ENCODE measurements at places on chromosomes 11 and 22.
A peak's percentile ranks its signal among the peaks of the same experiment; 100 is the strongest.

- DNase-seq = no peak
Measured at GRCh38 chr11:19680829-19681368, 31.7 kb upstream of the NAV2 start.

DNA sequence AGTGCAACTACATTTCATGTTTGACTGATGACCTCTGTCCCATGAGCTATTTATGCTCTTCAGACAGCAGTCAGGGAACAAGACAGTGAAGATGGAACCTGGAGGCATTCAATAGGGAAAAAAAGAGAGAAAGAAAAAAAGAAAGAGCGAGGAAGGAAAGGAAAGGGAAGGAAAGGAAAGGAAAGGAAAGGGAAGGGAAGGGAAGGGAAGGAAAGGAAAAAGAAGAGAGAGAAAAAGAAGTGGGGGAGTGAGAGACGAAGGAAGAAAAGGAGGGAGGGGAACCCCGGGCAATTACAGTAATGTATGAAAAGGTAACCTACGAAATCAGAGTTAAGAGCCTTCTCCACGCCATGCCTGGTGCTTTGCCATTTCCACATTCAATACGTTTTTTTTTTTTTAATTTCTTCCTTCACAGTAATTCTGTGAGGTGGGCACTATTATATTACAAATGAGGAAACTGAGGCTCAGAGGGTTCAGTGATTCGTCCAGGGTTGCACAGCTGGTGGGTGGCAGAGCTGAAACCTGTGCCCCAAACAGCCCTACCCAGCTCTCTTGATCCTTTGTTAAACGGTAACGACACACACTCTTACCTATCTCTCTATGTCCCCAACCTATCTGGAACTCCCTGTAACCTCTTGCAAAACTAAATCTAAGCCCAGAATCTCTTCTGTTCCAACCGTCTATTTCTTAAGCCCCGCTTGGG, 39.3 kb downstream of the ETS1 start:
- no peak for DNase-seq

- DNase-seq = no peak
Measured at GRCh38 chr11:31826536-31827438, 15.7 kb upstream of the PAX6 start.

DNA sequence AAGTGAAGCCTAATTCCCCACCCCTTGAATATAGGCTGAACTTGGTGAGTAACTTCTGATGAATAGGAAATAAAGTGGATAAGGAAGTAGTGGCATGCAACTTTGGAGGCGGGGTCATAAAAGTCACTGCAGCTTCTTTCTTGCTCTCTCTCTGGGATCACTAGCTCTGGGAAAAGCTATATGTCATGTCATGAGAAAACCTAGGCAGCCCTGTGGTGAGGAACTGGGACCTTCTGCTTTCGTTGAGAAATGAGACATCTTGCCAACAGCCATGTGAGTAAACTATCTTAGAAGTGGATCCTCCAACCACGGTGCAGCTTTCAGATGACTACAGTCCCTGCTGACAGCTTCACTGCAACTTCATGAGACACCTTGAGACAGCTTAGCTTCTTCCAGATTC, 15.7 kb downstream of the ZNF214 start:
- peak; percentile 49 for DNase-seq

DNA sequence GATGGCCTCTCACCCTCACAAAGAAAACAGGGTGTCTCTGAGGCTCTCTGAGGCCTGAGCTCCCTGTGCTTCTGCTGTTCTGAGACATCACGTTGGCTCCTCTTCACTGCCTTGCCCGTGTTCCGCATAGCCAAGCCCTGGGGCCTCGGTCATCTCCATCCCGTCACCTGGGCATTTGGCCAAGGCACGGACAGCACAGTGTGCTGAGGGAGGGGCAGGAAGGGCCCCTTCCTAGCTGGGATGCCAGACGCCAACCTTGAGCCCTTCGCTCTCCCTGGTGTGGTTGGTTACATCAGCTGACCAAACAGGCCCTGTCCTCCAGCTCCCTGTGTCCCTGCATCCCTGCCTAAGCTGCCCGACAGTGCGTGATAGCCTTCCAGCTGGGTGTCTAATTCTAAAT, 25.9 kb downstream of the MOV10L1 start:
- no peak for DNase-seq

GRCh38 chr11:26743622-26744021, 21.8 kb upstream of the SLC5A12 start:
- DNase-seq = no peak

DNA sequence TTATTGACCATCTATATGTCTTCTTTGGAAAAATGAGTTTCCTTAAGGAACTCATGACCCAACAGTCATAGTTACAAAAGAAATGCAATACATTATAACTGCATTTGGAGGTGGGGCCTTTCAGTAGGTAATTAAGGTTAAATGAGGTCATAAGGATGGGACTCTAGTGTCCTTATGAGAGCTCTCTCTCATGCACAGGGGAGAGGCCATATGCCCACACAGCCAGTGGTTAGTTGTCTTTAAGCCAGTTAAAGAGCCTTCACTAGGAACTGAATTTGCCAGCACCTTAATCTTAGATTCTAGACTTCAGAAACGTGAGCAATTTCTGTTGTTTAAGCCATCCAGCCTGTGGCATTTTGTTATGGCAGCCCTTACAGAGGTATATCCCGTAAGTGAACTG, 27.3 kb downstream of the INTS4 start:
- no peak for DNase-seq

DNA sequence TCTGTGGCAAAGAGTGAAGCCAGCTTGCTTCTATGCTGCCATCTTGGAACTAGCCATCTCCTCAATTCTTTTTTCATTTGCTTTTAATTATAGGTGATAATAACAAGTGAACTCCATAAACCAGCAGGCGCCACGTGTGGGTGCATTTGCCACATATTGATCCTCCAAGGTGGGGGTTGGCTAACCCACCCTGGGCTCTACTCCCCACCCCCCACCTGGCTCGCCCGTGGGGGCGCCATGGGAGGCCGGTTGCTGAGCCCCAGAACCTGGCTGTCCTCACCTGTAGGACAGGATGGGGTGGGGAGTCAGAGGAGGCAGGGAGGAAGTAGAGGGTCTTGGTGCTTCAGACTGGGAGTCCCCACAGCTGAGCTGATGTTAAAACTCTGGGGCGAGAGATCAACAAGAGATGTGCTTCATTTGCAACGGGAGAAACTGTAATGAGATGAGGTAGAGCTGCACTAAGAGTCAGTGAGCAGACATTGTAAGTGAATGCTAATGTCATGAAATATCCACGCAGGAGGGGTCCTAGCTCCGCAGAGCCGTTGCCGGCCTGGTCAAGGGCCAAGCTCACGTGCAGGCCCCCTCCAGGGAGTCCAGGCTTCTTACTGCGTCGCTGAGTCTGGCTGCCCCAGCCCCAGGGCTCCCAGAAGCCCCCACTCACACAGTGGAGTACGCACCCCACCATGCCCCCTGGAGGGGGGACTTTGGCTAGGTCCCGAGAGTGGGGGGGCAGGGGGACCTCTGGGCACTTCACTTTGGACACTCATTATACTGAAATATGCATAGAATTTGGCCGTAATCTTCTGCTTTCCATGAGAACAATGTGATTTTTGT, 59.4 kb downstream of the BRD1 start:
- DNase-seq = no peak

DNA sequence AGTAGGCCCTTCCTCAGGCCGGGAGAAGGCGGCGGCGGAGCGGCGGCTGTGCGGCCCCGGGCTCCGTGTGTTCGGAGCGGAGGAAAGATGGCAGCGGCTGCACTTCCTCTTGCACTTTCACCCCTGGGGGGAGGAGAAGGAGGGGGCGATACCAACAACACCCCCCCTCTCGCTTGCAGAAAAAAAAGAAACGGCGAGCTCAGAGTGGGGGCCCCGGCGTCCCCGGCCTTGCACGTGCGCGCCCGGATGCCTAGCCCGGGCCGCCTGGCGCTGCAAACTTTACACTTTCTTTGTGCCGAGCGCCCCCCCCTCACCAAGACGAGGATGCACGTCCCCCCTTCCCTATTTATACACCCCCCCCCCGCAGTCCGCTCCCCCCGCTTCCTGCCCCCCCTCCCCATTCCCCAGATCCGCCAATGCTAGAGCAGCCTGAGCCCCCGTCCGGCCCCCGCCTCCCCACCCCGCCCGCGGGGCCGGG, at the start of gene PATZ1:
TSS of gene PATZ1 (minus strand) at position 92 of the 478 bp plus-strand sequence. CDS start 744 bp downstream, outside the sequence.
- DNase-seq = peak; percentile 69

- no peak for DNase-seq
Measured at GRCh38 chr11:14687456-14687855, 43.9 kb downstream of the PDE3B start.

GRCh38 chr11:47887910-47888569, 39.9 kb upstream of the NUP160 start:
- DNase-seq = no peak

GRCh38 chr11:77188633-77189491, 60.8 kb downstream of the MYO7A start:
- DNase-seq = no peak

DNA sequence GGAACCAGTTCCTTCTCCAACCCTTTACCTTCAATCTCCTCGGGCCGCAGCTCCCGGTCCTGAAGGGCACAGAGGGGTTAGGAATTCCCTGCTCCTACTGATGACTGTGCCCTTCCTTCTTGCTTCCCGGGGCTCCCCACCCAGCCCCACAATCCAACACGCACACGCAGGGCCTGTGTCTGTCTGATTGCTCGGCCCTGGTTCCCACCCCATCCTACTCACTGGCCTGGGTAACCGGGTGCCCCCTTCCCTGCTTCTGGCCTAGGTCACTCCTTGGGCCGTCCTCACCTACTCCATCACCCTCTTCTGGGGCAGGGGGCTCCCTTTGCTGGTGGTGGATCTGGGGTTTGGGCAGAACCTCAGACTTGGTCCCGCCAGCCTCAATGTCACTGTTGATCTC, 1.3 kb downstream of the CABP2 start:
- no peak for DNase-seq

DNA sequence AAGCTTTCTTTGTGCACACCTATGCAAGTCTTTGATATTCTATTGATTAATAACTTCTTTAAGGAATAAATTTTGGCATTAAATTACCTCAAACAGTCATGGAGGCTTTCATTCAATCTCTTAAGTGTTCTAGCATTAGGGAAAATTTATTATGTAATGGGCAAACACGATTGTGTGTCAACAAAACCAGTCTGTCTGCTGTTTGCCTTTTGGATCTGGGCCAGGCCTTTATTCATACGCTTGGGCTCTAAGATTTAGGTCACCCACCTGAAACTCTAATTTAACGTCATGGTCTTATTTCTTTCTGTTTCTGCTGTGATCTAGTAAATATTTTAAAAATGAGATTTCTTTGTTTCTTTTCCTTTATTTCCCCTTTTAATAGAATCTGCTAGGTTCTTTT, 1270.6 kb downstream of the LRRC4C start:
- no peak for DNase-seq

GRCh38 chr11:74147199-74147929, 23.4 kb downstream of the C2CD3 start:
- no peak for DNase-seq

GRCh38 chr11:27723687-27724086, 23.4 kb upstream of the BDNF start:
- DNase-seq = peak; percentile 9

GRCh38 chr11:100545970-100546369, 141.1 kb upstream of the ARHGAP42 start:
- DNase-seq = no peak

DNA sequence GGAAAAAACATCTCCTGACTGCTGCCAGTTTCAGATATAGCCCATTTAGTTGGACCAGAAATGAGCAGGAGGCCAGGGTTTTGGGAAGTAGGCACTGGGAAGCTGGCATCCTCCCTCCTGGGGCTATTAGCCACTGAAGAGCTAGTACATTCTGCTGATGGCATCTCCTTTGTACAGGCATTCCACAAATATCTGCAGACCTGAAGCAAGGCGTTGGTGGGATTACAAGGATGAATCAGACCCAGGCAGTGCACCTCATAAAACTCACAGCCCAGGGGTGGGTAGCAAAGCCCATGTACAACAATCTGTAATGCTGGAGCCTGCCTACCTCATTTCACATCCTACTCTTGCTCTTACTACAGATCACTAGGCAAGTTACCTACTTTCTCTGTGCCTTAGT, 27.5 kb upstream of the POU2AF1 start:
- no peak for DNase-seq

Measured in AG08395 (cell line).